ENCODE measurements at places on chromosomes 5 and 9.

GRCh38 chr9:35905912-35906679 lies at the start of gene HRCT1:
Gene HRCT1 (plus strand): TSS chr9:35906202. CDS start chr9:35906288, 86 bp downstream.
- no peak for DNase-seq

- no peak for DNase-seq
These were observed 257.8 kb downstream of the SAXO1 start for GRCh38 chr9:18775241-18775640.

GRCh38 chr5:72790186-72790585 lies 26.3 kb upstream of the TNPO1 start:
- DNase-seq = no peak

DNA sequence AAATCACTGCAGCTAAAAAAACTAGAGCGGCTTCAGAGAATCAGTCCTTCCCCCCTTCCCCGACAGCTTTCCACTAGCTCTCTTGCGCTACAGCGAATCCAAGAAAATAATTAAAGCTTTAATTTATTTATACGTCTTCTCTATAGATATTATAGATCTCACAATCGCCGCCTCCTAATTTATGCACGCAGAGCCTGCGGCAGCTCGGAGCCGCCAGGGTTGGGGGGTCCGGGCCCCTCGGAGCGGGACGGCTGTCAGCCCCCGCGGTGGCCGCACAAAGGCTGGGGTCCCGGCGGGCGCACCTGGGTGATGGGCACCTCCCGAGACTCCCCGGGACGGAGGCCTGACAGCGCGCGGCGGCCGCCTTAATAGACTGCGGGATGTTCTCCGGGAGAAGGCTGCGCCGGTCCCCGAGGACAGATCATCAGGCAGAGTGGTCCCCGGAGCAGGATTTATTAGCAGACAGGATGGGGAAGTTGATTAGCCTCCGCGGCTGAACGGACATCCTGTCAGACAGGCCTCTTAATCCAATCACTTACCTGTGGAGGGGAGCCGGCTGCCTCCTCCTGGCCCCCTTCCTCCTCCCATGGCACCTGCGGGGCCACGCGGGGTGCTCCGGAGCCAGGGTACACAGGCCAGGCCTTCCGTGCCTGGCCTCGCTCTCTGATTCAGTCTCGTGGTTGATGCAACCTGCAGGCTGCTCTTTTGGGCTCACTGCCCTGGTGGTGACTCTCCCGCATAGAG lies 166.8 kb downstream of the MELK start:
- no peak for DNase-seq

- no peak for DNase-seq
These were observed 15.6 kb upstream of the IL12B start for GRCh38 chr5:159345861-159346260.

- no peak for DNase-seq
These were observed 295.9 kb downstream of the ARHGAP26 start for GRCh38 chr5:143065996-143066522.
